Cerebellar cortex (tissue), 1 donor: ENCODE measurements at places on chromosomes 5 and 9.

- no peak for DNase-seq
Measured at GRCh38 chr5:62341783-62342475, 35.9 kb downstream of the KIF2A start.

DNA sequence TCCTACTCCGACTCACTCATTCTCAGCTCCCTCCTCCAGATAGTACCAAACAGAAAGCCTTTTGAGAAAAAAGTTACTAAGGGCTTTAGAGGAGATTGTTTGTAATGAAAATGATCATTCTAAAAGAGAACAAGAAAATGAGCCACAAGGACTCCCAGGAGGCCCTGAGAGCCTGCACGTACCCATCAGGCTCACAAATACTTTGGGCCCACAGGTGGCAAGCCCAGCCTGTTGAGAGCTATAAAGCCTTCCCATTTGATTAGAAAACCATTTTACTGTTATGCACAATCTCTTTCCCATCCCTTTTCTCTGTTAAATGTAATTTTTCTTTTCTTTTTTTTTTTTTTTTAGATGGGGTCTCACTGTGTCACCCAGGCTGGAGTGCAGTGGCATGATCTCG, 136.1 kb downstream of the LHFPL2 start:
- no peak for DNase-seq

DNA sequence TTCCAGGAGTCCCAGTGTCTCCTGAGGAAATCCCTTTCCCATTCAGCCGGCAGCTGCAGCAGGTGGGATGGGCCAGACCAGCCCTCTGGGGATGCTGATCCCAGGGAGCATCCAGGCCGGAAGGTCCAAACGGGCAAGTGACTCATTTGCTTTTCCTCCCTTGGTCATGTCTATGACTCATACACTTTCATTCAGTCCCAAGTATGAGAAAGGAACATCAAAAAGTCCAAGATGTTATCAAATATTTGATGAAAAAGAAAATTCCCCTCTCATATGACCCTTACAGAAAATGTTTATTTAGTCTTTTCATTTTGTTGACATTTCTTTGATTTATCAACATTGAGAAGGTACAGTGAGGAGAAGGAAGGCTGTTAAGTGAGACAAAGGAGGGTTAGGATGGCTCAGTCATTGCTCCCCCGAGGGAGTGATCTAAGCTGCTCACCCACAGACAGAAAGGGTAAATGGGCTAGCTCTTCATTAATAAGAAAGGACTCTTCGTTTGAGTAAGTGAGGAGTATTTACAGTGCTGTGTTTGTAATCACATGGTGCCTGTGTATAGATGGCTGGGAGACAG, 117.6 kb upstream of the ANKRD55 start:
- no peak for DNase-seq

GRCh38 chr5:63959177-63959982, 2.9 kb downstream of the HTR1A start:
- peak; percentile 71 for DNase-seq

DNA sequence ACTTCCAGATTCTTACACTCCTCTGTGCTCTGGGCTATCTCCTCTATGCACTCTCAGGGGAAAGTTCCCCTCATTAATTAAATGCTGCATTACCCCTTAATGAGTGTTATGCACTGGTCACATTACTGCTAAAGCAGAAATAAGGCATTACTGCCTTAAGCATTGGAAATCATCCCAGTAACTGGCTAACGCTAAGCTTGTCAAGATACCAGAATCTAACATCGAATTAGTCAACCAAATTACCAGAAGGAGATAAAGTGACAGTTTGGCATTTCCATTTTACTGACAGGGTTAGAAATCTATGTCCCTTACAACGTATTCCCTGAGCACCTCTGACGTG, 69.5 kb upstream of the FAM169A start:
- DNase-seq: peak; percentile 91

GRCh38 chr9:114898741-114899140, 31.6 kb downstream of the TNFSF8 start:
- DNase-seq: no peak

DNA sequence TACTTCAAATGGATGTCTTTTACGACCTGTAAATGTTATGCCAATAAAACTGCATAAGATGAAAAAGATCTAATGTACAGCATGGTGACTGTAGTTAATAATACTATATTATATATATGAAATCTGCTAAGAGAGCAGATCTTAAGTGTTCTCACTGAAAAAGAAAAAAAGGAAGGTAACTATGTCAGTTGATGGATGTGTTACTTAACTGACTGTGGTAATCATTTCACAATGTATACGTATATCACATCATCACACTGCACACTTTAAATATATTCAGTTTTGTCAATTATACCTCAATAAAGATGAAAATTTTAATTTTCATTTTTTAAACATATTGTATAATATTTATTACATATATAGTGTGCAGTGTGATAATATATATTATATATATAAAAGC, 31.9 kb downstream of the THBS4 start:
- DNase-seq: no peak

GRCh38 chr5:106121972-106122605, 1548.6 kb downstream of the EFNA5 start:
- DNase-seq: peak; percentile 5

DNA sequence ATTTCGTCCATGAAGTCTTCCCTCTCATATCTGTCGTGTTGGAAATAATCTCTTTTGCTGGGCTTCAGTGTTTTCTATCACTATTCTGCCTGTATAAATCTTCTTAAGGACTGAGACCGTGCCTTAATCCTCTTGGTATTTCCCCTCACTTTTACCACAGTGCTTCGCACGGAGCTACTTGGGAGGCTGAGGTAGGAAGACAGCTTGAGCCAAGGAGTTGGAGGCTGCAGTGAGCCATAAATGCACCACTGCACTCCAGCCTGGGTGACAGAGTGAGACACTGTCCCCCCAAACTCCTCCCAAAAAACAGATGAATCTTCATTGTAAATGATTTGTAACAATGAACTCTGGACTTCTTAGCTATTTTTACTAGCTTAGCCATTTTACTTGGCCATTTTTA, 57.8 kb downstream of the PHAX start:
- DNase-seq: no peak

DNA sequence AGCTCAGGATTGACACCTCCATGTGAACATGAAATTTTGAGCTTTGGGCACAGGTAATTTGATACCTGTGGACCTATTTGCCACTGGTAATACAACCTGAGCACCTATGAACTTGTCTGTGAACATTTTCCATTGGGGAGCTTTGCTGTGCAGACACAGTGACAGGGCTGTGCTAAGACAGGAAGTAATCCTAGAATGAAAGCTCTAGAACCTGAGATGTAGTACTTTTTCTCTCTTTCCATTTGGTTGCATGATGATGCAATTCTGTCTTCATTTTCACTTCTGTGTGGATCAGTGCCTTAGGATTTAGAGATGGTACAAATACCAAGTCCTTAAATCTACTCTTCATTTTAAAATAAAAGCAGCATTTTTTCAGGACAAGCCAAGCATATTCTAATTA, 216.9 kb downstream of the NR3C1 start:
- DNase-seq: no peak

- peak; percentile 21 for DNase-seq
Measured at GRCh38 chr5:38831909-38832308, 13.9 kb upstream of the OSMR start.

- DNase-seq: no peak
Measured at GRCh38 chr5:128551476-128551875, 13.4 kb upstream of the FBN2 start.

DNA sequence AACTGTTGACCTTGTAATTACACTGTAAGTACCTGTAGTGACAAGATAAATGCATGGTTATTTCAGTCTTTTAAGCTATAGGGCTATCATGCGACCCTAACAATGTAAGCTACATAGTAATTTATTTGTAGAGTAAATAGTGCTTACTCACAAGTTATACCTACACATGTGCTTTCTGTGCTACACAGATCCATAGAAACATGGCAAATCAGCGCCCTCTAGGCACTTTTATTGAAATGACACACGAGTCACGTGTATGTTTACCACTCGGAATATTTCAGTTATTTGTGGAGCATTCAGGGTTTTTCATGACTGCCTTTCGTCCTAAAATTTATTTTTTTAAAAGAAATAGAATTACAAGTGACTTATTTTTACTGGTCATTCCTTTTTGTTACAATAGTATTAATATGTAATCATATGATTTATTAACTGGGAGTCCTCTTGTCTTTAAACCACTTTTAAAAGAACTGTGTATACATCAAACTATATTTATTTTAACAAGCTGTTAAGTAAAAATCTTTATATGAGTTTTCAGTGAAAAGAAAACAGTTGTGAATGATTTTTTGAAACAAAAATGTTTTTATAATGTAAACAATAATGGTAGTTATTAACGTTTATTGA, 1242.3 kb upstream of the WWC1 start:
- DNase-seq: peak; percentile 75

DNA sequence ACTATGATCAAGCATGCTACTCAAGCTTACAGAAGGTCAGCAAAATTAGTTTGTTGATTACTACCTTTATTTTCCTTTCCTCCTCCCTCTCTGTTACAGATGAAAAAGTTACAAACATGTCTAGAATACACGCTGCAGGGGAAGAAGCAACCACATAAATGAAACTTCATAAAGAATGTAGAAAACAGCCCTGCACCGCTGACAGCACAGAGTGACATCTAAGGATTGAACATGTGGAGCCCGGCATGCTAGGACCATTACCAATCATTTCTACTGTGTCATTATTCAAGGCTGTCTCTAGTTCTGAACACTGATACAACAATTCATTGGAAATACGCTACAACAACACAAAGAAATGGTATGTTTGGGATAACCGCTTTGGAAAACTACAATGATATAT, 261.1 kb downstream of the MLLT3 start:
- no peak for DNase-seq

- DNase-seq: no peak
Measured at GRCh38 chr5:135678640-135679268, 100.0 kb upstream of the CXCL14 start.

DNA sequence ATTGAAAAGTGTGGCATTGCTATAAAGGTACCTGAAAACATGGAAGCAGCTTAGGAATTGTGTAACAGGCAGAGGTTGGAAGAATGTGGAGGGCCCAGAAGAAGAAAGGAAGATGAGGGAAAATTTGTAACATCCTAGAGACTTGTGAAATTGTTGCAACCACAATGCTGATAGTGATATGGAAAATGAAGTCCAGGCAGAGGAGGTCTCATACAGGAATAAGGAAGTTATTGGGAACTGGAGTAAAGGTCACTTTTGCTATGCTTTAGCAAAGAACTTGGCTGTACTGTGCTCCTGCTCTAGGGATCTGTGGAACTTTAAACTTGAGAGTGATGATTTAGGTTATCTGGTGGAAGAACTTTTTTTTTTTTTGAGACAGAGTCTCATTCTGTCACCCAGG, 43.5 kb downstream of the PTPDC1 start:
- no peak for DNase-seq

GRCh38 chr9:77800924-77801551, 152.9 kb upstream of the GNA14 start:
- no peak for DNase-seq

GRCh38 chr9:24297931-24298330, 247.8 kb downstream of the IZUMO3 start:
- no peak for DNase-seq

DNA sequence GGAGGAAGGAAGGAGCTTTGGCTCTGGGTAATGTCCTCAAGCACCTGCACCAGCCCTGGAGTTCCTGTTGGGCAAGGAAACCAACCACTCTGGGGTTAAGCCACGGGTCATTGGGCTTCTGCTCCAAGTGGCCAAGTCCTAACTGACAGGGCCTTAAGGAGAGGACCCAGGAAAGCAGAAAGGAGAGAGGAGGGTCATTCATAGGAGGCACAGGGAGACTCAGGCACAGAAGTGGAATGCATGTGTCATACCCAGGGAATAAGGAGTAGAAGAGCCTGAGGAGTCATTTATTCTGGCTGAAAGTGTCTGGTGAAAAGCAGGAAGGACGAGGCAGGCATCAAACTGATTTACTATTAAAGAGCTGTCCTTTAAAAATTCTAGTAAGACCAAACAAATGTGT, 129.2 kb downstream of the DMRT2 start:
- DNase-seq: no peak

GRCh38 chr5:124436294-124436693, 310.1 kb downstream of the ZNF608 start:
- DNase-seq: no peak

GRCh38 chr9:98409719-98410118, 154.3 kb upstream of the TBC1D2 start:
- no peak for DNase-seq

DNA sequence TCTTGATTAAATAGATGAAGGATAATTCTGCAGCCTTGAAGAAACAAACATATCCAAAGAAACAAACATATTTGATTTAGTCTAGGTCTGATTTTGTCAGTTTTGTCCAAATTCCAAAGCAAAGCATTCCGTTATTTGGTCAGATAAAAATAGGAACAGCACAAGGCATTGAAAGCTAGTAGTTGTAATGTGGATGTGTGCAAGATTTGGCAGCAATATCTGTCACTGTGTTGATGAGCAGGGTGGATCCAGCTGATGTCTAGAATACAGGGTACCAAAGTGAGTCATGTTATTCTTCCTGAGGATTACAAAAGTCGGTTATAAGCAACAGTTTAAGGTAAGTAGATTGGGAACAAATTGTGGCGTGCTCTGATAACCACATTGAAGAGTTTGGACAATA, 69.3 kb upstream of the PLPPR1 start:
- no peak for DNase-seq

- no peak for DNase-seq
Measured at GRCh38 chr5:38289457-38289856, 31.1 kb downstream of the EGFLAM start.

- DNase-seq: no peak
Measured at GRCh38 chr5:126814721-126815404, 37.9 kb downstream of the LMNB1 start.

DNA sequence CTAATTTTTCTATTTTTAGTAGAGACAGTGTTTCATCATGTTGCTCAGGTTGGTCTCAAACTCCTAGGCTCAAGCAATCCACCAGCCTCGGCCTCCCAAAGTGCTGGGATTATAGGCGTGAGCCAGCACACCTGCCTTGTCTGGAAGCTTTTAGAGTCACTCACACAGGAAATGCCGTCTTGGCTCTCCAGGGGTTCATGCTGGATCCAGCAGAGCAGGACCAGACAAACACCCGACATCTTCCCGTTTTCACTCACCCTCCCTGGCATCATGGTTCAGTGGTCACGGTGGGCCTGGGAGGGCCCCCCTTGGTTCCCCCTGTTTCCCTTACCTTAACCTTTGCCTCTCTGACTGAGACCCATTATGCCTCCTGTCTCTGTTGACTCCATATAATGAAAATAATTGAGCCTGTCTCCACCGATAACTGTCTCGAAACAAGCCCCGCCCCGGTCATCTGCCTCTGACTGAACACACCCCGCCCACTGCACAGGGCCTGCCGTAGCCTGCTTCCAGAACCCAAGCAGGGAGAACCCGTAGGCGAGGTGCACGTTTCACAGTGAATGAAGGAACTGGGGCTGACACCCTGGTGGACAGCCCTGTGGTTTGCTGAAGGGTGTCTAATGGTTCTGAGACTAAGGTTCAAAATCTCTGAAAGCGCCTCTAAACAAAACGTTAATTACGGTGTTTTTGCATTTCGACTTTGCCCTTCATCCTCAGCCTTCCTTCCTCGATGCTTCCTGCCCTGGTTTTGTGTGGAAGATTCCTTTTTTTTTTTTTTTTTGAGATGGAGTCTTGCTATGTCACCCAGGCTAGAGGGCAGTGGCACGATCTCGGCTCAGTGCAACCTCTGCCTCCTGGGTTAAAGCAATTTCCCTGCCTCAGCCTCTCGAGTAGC, 39.7 kb upstream of the SPRY4 start:
- peak; percentile 93 for DNase-seq

- no peak for DNase-seq
Measured at GRCh38 chr5:108814551-108814950, 66.9 kb downstream of the FER start.

GRCh38 chr9:3847377-3847776, 321.6 kb upstream of the RFX3 start:
- DNase-seq: no peak
